Stimulated activated memory B cell treated with anti-CD40 and anti-IgM and Interleukin-4, amounts not matched to agents 10 μg/mL and 1 μg/mL and 100 μg/mL, for 72 hours (primary cell): ENCODE measurements at places on chromosomes 4 and X.

GRCh38 chrX:134670134-134670924 is 12.1 kb upstream of the PLAC1 start:
- ATAC-seq, result no peak

- no peak for ATAC-seq
These were observed 47.9 kb upstream of the PACRGL start for GRCh38 chr4:20652226-20652885.

DNA sequence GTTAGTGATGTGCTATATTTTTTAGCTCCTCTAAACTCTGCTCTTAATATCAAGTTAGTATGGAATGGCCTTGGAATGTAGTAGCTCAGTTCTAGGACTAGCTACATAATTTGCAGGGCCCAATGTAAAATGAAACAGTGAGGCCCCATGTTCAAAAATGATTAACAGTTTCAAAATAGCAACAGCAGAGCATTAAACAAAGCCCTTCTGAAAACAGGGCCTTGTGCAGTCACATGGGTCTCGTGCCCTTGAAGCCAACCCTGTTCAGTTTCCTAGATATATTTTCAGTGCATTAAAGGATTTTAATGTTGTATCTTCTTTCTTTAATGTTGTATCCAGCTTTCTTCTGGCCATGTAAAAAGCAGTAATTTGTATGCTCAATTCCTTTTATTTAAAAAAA is 82.1 kb downstream of the TASL start:
- no peak for ATAC-seq

GRCh38 chr4:79979785-79980437 is 93.1 kb downstream of the ANTXR2 start:
- ATAC-seq, result no peak

GRCh38 chr4:151659601-151660364 is 101.0 kb downstream of the GATB start:
- no peak for ATAC-seq

DNA sequence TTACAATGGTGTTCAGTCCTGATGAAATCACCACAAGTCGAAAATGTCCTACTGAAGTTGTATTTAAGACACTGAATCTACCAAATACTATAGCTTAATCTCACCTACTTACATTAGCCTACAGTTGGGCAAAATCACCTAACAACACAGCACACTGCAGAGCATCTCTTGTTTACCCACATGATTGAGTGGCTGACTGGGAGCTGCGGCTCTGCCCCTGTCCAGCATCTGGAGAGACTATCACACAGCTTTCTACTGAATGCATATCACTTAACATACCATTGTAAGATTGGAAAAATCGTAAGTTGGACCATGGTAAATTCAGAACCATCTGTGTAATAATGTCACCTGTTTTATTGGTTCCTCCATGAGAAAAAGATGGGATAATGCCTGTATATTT is 1083.2 kb upstream of the PCDH7 start:
- ATAC-seq, result no peak

GRCh38 chr4:22391551-22391950 is 124.3 kb downstream of the ADGRA3 start:
- ATAC-seq, result no peak

DNA sequence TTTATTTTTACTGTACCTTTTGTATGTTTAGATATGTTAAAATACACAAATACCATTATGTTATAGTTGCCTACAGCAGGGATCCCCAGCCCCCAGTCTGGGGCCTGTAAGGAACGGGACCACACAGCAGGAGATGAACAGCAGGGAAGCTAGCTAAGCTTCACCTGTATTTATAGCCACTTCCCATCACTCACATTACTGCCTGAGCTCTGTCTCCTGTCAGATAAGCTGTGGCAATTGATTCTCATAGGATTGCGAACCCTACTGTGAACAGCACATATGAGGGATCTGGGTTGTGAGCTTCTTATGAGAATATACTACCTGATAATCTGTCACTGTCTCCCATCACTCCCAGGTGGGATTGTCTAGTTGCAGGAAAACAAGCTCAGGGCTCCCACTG is 73.9 kb downstream of the BMPR1B start:
- no peak for ATAC-seq

DNA sequence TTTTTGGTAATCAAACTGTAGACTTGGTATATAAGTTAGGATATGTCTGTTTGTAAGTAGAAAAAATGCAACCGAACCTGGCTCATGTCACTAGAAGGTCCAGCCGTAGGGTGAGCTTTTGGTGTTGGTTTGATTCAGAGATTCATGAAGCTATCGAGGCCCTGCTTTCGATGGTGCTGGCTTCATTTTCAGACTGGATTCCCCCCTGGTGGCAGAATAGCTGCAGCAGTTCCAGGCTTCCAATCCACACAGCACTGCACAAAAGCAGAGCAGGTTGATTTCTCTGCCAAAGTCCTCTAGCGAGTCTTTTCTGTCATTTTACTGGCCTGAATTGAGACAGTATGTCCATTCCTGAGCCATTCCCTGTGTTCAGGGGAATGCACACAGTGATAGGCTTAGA is 33.1 kb downstream of the PDK3 start:
- no peak for ATAC-seq

- no peak for ATAC-seq
These were observed 7.4 kb downstream of the ATOH1 start for GRCh38 chr4:93835929-93836328.

DNA sequence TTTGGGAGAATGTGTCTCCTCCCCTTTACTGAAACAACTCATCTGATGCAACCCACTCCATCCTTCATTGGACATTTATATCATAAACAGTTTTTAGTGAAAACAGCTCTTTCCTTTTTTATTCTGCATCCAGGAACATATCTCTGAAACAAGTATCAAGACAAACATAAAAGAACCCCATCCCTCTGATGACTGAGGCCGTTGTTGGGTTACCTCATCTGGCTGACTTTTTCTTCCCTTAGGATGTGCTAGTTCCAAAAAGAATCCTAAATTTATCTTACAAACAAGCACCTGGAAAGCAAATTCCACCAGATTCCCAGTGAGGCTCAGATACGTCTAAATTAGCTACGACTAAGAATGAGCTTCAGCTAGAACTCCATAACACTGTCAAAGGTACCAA is 483.7 kb upstream of the INTU start:
- no peak for ATAC-seq

- no peak for ATAC-seq
These were observed 88.9 kb upstream of the FAT4 start for GRCh38 chr4:125225806-125226205.

DNA sequence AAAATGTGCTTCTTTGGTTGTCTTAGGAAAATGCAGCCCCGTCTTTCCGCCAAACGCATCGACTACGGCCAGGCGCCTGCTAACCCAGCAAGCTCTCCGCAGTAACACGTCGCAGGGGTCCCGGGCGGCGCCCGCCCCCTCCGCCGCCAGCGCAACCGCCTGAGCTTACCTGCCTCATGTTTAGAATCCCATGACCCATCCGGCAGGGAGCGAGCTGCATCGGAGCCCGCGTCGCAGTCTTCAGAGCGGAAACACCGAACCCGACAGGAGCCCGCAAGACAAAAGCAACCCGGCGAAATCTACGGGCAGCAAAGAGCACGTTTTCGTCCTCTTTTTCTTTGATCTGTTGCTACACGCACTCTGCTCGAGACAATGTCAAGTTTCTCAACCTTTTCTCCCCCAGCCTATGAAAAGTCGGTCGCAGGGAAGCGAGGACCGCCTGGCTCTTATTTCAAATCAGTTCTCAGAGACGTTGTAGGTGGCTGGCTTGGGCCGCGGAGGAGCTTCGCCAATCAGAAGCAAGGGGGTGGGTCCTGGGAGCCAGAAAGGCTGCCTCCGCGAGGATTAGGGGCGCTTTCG is at the start of gene MID1:
Gene MID1, minus strand, starts transcription at position 465 of the 579 bp plus-strand sequence. CDS start 53,038 bp downstream, outside the sequence.
- no peak for ATAC-seq

- no peak for ATAC-seq
These were observed 103.2 kb downstream of the KLHL8 start for GRCh38 chr4:87117051-87117731.

DNA sequence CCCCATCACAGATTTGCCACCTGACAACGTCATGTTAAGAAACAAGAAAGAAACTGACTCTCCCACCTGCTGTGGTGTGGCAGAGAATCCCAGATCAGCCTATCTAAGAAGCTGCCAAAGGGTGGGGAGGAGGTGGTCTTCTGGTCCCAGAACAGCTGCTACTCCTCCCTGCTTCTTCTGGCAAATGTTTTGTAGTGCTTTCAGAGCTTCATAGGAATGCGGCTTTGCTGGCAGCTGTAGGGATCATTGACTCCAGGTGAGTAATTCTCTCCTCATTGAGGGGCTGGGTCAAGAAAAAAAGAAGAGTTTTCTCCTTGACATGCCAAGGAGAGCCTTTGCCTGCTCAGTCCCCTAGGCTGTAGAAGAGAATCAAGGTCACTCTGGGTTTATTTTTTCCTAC is 23.3 kb downstream of the NRK start:
- ATAC-seq, result no peak

GRCh38 chr4:6227412-6228157 is 27.2 kb upstream of the JAKMIP1 start:
- no peak for ATAC-seq

GRCh38 chr4:182126096-182126495 is 117.1 kb upstream of the TENM3 start:
- ATAC-seq, result no peak

DNA sequence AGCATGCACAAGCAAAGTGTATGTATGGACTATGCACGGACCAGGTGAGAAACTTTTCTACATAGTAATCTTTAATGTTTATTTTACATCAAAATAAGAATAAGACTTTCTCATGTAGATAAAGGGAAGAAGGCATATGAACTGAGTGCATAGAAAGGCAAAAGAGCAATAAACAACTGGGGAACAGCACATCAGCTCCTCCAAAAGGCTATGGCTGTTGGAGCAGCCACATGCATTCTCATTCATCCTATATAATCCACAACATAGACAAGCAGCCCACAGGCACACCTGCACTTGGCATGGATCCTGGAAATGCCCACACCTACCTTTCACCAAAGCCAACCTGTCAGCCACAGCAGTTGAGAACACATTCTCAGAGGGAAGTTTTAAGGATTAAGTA is 586.9 kb upstream of the INTU start:
- ATAC-seq, result no peak

GRCh38 chrX:154046031-154046781 is 26.5 kb upstream of the IRAK1 start:
- ATAC-seq, result no peak

DNA sequence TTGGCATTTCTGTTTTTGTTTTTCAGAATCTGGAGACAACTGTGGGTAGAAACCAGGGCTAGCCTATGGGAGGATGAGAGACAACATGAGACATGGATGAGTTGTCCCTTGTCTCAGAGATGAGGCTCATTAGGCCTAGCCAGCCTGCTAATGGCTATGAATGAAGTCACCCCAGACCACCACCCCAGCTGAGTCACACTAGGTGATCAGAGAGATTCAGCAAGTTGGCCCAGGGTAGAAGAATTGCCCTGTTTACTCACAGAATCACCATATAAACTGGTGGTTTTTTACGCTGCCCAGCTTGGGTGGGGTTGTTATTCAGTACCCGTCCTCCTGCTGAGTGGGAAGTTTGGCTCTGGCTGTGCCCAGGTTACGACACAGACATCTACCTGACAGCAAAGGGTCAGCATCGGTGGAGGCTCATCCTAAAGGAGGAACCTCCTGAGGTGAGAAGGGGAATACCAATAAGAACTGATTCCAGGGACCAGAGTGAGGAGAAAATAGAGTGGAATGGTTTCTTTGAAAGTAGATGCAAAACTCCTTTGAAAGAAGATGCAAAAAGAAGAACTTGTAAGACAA is 17.2 kb upstream of the ARSJ start:
- no peak for ATAC-seq

- ATAC-seq, result no peak
These were observed 202.3 kb downstream of the NDST4 start for GRCh38 chr4:114911111-114911510.

GRCh38 chrX:119190091-119190681 is 45.9 kb upstream of the PGRMC1 start:
- ATAC-seq, result no peak

DNA sequence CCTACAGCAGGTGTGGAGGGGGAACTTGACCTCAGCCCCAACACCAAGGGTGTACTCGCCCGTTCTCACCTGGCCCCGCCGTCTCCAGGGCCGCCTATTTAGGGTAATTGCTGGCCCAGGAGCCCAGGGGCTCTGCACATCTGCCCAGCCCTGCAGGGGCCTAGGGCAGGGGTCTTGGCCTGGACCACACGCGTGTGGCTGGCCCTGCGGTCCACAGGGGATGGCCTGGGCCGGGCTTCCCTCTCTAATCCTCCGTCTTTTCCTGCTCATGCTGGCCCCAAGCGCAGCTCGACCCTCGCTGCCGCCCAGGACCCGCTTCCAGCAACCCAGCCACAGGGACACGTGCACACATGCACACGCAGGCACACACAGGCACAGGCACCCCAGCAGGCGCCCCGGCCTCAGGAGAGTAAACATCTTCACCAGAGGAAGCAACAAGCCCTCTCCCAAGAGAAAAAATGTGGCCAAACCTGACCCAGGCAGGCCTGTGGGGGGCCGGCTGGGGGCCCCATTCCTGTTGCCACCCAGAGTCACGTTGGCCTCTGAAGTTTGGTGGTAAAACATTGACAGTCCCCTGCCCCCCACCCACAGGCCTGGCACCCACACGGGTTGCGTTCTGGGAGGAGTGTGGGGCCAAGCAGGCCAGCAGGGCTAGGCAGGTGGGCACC is 24.6 kb upstream of the FGFR3 start:
- ATAC-seq, result no peak

- ATAC-seq, result no peak
These were observed 14.7 kb downstream of the ATP8A1 start for GRCh38 chr4:42642101-42642797.

DNA sequence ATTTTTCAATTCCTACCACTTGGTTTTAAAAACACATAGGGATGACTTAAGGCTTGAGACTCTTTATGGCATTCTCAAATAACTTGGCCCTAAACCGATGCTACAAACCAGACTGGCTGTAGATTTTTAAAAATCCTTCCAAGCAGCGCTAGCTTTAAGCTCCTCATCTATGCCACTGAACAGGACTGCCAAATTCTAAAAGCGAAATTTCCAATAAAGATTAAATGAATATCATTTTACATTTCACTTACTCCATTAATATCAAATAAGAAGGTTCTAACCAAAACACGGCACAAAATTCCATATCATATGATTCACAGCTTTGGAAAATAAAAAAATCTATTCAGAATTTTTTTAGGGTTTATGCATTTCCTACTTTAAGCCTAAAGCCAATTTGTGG is 134.2 kb downstream of the FANCB start:
- ATAC-seq, result no peak

DNA sequence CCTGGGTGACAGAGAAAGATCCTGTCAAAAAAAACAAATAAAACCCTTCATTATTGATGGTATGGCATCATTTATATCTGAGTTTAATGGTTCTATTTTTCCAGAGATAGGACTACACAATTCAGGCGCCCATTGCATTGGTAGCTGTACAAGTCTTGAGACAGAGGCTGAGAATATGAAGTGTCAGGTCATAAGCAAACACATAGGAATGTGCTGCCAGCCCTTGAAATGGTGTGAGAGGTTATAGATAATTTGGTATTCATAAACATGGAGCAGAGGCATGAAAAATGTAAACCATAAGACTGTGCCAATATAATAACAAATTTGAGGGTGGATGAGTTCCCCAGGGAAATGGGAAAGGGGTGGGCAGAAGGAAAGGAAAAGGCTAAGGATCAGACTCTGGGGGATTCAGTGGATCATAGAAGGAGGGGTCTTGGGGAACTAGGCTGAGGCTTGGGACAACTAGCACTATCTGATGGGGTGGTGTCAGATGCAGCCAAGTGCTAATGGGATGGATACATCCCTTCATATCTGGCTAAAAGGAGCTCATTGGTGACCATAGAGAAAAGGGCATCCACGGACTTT is 50.8 kb downstream of the MAOA start:
- ATAC-seq, result no peak
